ENCODE measurements at places on chromosomes 6 and 20. TPM values are rescaled to one million over a fixed set of nuclear protein-coding genes. Genes with fewer than 3 reads are reported as not detected.

SLC22A3 gene
- 29.6 TPM for total RNA-seq

ARFGEF3 gene
- total RNA-seq = 1.8 TPM

- H3K4me3 ChIP-seq = no peak overlapping the region
- DNase-seq = no peak
- H3K27me3 ChIP-seq = no peaks in the 10 kb centered on the region
- H3K4me1 ChIP-seq = peaks cover 7% of the 10 kb centered on the region
Observed at GRCh38 chr6:150686566-150686965, 86.9 kb downstream of the PLEKHG1 start.

DNA sequence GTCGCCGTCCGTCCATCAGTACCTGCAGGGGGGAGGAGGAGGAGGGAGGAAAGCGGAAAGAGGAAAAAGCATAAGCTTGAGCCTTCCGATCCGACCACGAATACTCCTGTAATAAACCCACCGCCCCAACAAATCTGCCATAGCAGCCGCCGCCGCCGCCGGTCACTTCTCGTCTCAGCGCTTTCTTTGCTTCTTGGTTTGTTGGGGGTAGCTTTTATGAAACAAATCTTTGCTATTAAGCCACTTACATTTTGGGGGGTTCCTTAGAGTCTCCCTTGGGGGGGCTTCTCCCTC lies 277 bp downstream of the ADGRB3 start:
- peak overlapping the region; percentile 94 for H3K4me3 ChIP-seq
- no peaks in the 10 kb centered on the region for H3K4me1 ChIP-seq
- H3K27ac ChIP-seq = peak overlapping the region; percentile 72
- no peaks in the 10 kb centered on the region for H3K36me3 ChIP-seq
- no peak for DNase-seq
- H3K27me3 ChIP-seq = no peaks in the 10 kb centered on the region

DNA sequence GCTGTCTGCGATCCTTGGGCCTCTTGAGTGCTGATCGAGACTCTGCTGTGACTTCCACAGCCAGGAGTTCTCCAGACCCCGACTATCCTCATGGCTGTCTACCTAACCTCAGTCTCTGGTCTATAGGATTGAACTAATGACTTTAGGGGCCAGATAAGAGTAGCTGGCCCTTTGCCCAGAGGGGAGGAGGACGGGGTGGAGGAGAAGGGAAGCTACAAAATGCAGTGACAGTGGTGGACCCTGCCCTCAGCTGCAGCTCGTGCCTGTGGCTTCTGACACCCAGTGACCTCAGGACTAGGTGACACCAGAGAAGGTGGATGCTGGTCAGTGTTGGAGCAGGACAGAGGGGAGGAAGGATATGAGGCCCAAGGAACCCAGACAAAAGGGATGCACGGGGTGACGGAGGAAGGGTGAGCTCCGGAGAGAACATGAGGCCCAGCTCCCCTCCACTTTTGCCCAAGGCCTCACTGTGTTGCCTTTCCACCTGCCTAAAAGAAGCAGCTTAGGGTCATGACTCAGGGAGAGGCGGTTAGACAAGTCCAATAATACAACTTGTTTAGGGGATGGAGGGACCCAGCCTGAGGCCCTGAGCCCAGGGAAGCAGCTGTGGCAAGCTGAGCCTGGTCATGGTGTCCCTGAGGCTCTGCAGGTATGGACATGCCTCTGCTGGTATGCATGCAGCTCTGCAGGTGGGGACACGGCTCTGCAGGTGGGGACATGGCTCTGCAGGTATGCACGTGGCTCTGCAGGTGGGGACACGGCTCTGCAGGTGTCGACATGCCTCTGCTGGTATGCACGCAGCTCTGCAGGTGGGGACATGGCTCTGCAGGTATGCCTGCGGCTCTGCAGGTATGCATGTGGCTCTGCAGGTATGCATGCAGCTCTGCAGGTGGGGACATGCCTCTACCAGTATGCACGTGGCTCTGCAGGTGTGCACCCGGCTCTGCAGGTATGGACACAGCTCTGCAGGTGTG lies 67.7 kb downstream of the SYNJ2 start:
- peaks cover 4% of the 10 kb centered on the region for H3K36me3 ChIP-seq
- no peaks in the 10 kb centered on the region for H3K4me1 ChIP-seq
- no peak overlapping the region for H3K4me3 ChIP-seq
- no peaks in the 10 kb centered on the region for H3K27me3 ChIP-seq
- H3K27ac ChIP-seq = no peak overlapping the region

DNA sequence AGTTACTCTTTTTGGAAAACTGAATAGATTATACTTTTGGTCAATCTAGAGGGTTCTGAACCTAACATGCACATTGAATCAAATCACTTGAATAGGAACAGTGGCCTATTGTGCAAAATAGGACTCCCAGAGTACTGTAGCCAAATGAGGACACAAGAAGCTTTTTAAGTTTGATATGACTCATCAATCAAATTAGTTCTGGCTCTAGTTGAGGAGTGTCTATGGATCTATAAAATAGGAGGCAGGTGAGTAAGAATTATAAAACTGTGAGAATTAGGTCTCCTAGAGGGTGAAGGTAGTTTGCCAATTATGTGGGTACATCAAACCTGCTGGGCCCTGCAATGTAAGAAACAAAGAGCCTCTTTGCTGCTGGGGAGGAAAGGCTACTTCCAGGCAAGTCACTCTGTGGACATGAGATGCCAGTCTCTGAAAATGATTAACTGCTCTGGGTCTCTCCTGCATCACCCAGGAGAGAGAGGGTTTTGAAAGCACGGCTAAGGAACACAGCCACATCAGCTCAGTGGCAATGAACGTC lies 112.3 kb downstream of the RCAN2 start:
- no peaks in the 10 kb centered on the region for H3K27me3 ChIP-seq
- H3K4me3 ChIP-seq = no peak overlapping the region
- no peak for DNase-seq
- H3K27ac ChIP-seq = no peak overlapping the region
- H3K4me1 ChIP-seq = peaks cover 67% of the 10 kb centered on the region

DNA sequence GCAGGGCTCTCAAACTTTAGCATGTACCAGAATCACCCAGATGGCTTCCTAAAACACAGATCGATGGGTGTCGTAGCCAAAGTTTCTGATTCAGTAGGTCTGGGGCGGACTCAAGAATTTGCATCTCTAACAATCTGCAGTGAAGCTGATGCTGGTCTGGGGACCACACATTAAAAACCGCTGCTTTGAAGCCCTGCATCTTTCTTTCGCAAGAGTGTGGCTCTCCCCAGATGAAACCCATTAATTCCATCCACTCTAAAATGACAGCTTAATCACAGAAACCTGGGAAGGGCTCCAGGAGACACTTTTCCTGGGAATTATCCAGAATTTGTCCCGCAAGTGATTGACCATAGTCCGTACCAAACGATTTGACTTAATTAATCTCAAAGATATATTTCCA lies 319.8 kb upstream of the PLCB4 start:
- no peak overlapping the region for H3K4me3 ChIP-seq
- no peak for DNase-seq
- H3K4me1 ChIP-seq = no peaks in the 10 kb centered on the region
- no peak overlapping the region for H3K27ac ChIP-seq
- no peaks in the 10 kb centered on the region for H3K27me3 ChIP-seq
- no peaks in the 10 kb centered on the region for H3K36me3 ChIP-seq
